Left lung (tissue), 14 donors: ENCODE measurements at places on chromosomes 2 and 18. TPM values are rescaled to one million over a fixed set of nuclear protein-coding genes. Genes with fewer than 3 reads are reported as not detected.

Gene COL4A3
- 12.9 TPM for total RNA-seq

GRCh38 chr18:24398540-24398939 is 916 bp upstream of the OSBPL1A start:
- H3K27me3 ChIP-seq, result no peaks in the 10 kb centered on the region
- H3K4me3 ChIP-seq, result no peak overlapping the region
- DNase-seq, result no peak
- H3K27ac ChIP-seq, result peak overlapping the region; percentile 90
- H3K4me1 ChIP-seq, result no peaks in the 10 kb centered on the region
- no peaks in the 10 kb centered on the region for H3K36me3 ChIP-seq

- no peaks in the 10 kb centered on the region for H3K27me3 ChIP-seq
- H3K4me1 ChIP-seq, result peaks cover 5% of the 10 kb centered on the region
- DNase-seq, result no peak
Measured at GRCh38 chr2:31228717-31229116, 5.2 kb upstream of the EHD3 start.

DNA sequence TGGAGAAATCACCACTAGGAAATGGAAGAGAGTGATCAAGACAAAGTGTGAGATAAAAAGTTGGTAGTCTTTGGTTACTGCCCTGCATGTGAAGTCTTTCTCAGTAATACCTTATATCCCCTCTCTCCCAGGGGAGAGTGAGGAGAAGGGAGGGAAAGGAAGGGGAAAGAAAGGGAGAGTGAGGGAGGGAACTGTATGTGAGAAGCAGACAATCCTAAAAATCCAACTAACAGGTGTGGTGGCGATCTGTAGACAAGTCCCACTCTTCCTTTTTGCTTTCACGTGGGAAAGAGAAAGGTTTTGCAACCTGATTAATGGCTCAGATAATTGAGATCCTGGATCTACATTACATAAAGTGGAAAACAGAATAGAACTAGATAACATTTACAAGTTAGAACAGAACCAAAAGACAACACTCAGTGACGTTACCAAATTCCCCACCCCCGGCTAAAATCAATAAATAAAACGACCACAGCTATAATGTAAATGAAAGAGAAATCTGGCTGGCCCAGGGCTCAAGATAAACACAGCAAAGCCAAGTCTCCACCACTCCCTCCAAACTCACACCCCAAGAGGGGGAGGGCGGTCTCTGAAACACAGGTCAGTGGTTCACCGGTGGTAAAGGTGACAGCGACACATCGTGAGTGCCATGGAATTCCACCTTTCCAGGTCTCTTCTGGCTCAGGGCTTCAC is 10.0 kb upstream of the APCDD1 start:
- H3K27me3 ChIP-seq, result no peaks in the 10 kb centered on the region
- H3K27ac ChIP-seq, result no peak overlapping the region
- H3K4me3 ChIP-seq, result no peak overlapping the region
- H3K4me1 ChIP-seq, result peaks cover 4% of the 10 kb centered on the region
- DNase-seq, result no peak

Gene MSH6
- 48.2 TPM for total RNA-seq

Gene GDF7
- total RNA-seq, result 0.37 TPM

GRCh38 chr18:35777039-35777438 is 195.4 kb upstream of the RMP24 start:
- no peaks in the 10 kb centered on the region for H3K4me1 ChIP-seq
- no peak overlapping the region for H3K27ac ChIP-seq
- no peak overlapping the region for H3K4me3 ChIP-seq
- no peaks in the 10 kb centered on the region for H3K36me3 ChIP-seq

- no peaks in the 10 kb centered on the region for H3K27me3 ChIP-seq
- DNase-seq, result no peak
- no peak overlapping the region for H3K4me3 ChIP-seq
- H3K36me3 ChIP-seq, result no peaks in the 10 kb centered on the region
- H3K27ac ChIP-seq, result no peak overlapping the region
- no peaks in the 10 kb centered on the region for H3K4me1 ChIP-seq
Measured at GRCh38 chr2:35978218-35978617, 377.4 kb upstream of the CRIM1 start.

Gene MROH2A
- not detected for total RNA-seq

GRCh38 chr18:72378016-72378415 is 166.1 kb downstream of the CBLN2 start:
- DNase-seq, result no peak
- no peak overlapping the region for H3K4me3 ChIP-seq
- no peaks in the 10 kb centered on the region for H3K27me3 ChIP-seq
- H3K4me1 ChIP-seq, result no peaks in the 10 kb centered on the region
- no peaks in the 10 kb centered on the region for H3K36me3 ChIP-seq
- H3K27ac ChIP-seq, result no peak overlapping the region

DNA sequence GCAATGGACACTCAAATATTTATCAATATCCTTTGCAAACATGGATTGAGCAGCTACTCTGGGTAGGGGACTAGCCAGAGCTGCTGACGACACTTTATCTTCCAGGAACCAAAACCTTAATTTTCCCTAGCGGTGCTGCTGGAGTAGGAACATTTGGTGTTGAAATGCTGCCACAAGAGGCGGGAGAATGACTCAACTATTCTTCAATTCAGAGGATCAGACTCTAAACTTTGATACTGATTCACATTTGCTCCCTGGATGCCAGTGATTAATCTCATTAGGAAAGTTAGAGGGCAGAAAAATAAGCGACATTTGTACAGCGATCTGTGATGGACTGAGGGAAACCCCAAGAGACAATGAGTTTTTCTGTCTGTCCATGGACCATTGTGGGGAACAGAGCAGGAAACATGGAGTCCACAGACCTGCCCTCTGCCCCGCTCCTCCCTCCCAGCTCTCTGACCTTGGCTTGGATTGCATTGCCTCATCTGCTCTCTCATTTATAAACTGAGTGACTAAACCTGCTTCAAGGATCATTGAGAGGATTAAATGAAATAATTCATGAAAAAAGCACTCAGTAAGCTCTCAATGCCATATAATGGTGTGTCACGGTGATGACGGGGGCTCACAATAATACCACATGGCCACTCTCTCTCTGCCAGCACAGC is 12.6 kb upstream of the EPB41L3 start:
- H3K27me3 ChIP-seq, result no peaks in the 10 kb centered on the region
- peaks cover 5% of the 10 kb centered on the region for H3K4me1 ChIP-seq
- no peaks in the 10 kb centered on the region for H3K36me3 ChIP-seq
- no peak for DNase-seq

DNA sequence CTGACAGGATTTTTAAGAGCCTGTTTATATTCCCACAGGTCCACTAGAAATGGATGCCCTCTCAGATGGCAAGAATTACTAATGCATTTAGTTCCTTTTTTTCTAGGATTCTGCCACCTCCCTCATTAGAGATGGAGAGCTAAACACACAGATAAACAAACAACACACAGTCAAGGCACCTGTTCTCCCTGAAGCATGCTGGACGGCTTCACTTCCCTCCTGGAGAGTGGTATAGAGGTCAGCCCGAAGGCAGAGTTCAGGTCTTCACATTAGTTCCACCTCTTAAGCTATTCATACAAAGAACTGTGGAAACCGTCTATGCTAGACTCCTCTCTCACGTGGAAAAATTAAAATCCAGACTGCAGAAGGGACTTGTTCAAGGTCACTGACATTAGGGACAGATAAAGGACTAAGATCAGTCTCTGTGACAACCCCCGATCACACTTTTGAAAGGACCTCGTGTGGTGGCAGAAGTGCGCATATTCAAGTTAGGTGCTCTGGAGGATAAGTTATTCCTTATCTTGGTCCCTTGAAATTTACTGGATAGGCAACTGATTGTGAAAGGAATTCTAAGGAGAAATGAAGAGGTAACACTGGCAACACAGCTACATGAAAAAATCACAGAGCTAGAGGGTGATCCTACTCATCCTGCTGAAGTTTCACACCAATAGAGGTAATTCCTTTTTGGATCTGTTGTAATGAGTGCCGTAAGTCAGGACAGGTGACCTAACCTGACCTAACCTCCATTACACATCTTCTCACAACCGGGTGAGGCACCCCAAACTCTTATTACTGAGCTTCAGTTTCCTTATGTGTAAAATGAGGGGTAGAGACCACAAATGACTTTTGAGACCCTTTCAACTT is 75.1 kb downstream of the SPRED2 start:
- H3K27ac ChIP-seq, result no peak overlapping the region
- H3K36me3 ChIP-seq, result no peaks in the 10 kb centered on the region
- no peak overlapping the region for H3K4me3 ChIP-seq
- peaks cover 5% of the 10 kb centered on the region for H3K4me1 ChIP-seq

- no peak for DNase-seq
- H3K27me3 ChIP-seq, result no peaks in the 10 kb centered on the region
- peak overlapping the region; percentile 82 for H3K27ac ChIP-seq
- no peak overlapping the region for H3K4me3 ChIP-seq
- H3K4me1 ChIP-seq, result no peaks in the 10 kb centered on the region
Measured at GRCh38 chr2:1626271-1626681, 118.0 kb downstream of the PXDN start.

- no peak overlapping the region for H3K4me3 ChIP-seq
- H3K4me1 ChIP-seq, result no peaks in the 10 kb centered on the region
- DNase-seq, result no peak
- no peaks in the 10 kb centered on the region for H3K36me3 ChIP-seq
- peaks cover 1% of the 10 kb centered on the region for H3K27me3 ChIP-seq
Measured at GRCh38 chr18:54822872-54823845, 5.1 kb upstream of the RAB27B start.

GRCh38 chr2:42129947-42130346 is 39.2 kb upstream of the EML4 start:
- H3K27ac ChIP-seq, result no peak overlapping the region
- H3K27me3 ChIP-seq, result no peaks in the 10 kb centered on the region
- no peak for DNase-seq
- H3K4me3 ChIP-seq, result no peak overlapping the region
- peaks cover 73% of the 10 kb centered on the region for H3K4me1 ChIP-seq
- no peaks in the 10 kb centered on the region for H3K36me3 ChIP-seq

Gene ECEL1
- total RNA-seq, result 0.10 TPM

GRCh38 chr18:21444465-21445212 is 155.9 kb downstream of the ESCO1 start:
- no peaks in the 10 kb centered on the region for H3K36me3 ChIP-seq
- peak; percentile 56 for DNase-seq
- no peak overlapping the region for H3K27ac ChIP-seq
- no peak overlapping the region for H3K4me3 ChIP-seq
- H3K27me3 ChIP-seq, result no peaks in the 10 kb centered on the region
- H3K4me1 ChIP-seq, result no peaks in the 10 kb centered on the region

- no peaks in the 10 kb centered on the region for H3K27me3 ChIP-seq
- no peak overlapping the region for H3K4me3 ChIP-seq
- DNase-seq, result no peak
- H3K27ac ChIP-seq, result no peak overlapping the region
Measured at GRCh38 chr2:319059-319600, 31.2 kb upstream of the ALKAL2 start.
